Activated naive CD4-positive, alpha-beta T cell (primary cell): ENCODE measurements at places on chromosomes 13 and 19.

DNA sequence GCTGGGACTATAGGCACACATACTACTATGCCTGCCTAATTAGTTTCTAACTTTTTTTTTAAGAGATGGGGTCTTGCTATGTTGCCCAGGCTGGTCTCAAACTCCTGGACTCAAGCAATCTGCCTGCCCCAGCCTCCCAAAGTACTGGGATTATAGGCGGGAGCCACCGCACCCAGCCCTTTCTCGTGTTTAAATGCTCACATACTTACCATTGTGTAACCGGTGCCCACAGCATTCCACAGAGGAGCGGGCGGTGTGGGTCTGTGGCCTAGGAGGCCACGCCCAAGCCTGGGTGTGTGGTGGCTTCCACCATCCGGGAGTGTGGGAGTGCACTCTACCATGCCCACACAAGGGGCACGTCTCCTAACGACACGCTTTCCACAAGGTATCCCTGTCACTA is 7.7 kb downstream of the LMNB2 start:
- no peak for DNase-seq

DNA sequence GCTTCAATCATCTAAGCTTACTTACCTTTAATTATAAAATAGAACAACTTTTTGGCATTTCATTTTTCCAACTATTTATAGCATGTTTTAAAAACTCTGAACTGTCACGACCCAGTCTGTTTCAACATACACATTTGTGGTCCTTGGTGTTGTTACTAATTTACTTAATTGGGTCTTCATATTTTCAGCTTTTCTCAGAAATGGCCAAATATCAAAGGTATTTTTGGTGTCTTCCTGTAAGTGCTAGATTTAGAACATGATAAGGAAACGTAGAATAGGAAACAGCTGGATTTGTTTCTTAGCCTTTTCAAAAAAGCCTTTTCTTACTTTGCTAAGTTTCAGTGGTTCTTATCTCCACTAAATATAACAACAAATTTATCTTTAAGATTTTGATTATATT is 11.4 kb downstream of the LPAR6 start:
- DNase-seq: no peak

- DNase-seq: no peak
Observed at GRCh38 chr19:32837531-32837930, 32.0 kb downstream of the SLC7A9 start.

DNA sequence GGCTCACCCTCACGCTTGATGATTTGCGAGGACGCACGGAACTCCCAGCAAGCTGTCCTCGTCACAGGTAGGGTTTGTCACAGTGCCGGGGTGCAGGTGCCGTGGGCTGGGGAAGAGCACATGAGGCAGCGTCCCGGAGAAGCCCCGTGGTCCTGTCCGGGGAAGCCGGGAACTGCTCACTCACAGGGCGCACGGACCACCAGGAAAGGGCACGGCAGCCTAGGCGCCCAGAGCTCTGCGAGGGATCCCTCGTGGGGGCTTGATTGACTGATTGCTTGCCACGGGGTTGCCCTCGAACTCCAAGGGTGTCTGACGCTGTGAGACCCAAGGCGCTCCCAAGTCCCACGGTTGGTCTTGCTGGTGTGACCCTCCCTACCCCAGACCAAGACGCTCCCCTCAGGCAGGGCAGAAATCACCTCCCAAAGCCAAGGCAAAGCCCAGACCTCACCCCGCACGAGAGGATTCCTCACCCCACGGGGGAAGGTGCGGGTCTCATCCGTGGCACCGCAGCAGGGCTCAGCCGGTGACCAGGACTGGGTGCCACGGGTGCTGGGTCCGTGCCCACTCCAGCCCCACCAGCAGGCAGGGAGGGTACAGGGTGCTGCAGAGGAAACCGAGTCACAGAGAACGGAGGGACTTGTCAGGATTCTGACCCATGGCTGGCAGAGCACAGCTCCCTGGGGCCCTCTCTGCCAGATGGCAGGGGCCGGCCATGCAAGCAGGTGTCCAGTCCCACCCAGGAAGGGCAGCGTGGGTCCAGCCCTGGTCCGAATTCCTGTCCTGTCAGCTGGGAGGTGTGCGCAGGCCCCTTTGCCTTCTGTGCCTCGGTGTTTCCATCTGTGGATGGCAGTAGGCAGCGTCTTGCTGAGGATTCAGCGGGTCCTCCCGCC is 7.7 kb downstream of the C2CD4C start:
- DNase-seq: no peak

DNA sequence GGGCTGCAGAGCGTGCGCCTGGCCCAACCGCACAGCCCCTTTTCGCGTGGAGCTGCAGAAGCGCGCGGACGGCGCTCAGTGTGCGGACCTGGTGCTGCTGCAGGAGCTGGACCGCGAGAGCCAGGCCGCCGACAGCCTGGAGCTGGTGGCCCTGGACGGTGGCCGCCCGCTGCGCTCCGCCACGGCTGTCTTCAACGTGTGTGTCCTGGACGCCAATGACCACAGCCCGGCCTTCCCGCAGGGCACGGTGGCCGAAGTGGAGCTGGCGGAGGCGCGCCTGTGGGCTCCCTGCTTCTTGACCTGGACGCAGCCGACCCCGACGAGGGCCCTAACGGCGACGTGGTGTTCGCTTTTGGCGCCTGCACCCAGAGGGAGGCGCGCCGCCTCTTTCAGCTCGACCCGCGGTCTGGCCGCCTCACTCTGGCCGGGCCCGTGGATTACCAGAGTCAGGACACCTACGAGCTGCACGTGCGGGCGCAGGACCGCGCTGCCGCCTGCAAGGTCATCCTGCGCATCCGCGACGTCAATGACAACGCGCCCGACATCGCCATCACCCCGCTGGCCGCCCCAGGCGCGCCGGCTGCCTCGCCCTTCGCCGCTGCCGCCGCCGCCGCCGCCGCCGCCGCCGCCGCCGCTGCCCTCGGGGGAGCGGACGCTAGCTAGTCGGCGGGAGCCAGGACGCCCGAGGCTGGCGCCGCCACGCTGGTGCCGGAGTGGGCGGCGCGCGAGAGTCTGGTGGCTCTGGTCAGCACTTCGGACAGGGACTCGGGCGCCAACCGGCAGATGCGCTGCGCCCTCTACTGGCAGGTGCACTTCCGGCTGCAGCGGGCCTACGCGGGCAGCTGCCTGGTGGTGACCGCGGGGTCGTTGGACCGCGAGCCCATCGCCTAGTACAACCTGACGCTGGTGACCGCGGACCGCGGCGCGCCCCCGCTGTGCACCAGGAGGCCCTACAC is 172.2 kb downstream of the OLFM4 start:
- DNase-seq: no peak

- no peak for DNase-seq
Observed at GRCh38 chr19:16654140-16654539, 5.8 kb downstream of the SMIM7 start.

DNA sequence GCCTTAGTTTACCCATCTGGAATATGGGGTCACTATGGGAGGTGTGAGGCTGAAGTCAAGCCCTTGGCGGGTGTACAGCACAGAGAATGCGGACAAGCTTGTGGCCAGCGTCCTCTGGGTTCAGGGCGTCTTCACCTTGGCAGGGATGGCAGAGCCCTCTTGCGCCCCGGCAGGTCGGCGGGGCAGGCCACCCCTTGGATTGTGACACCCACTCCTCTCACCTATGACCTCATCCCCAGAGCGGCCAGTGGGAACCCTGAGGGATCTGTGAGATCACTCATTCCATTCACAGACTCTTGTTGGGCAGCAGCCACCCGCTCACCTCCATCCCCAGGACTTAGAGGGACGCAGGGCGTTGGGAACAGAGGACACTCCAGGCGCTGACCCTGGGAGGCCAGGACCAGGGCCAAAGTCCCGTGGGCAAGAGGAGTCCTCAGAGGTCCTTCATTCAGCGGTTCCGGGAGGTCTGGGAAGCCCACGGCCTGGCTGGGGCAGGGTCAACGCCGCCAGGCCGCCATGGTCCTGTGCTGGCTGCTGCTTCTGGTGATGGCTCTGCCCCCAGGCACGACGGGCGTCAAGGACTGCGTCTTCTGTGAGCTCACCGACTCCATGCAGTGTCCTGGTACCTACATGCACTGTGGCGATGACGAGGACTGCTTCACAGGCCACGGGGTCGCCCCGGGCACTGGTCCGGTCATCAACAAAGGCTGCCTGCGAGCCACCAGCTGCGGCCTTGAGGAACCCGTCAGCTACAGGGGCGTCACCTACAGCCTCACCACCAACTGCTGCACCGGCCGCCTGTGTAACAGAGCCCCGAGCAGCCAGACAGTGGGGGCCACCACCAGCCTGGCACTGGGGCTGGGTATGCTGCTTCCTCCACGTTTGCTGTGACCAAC is at the start of gene SPACA4:
Gene SPACA4, plus strand, starts transcription at position 280 of the 896 bp plus-strand sequence. Its CDS starts 237 bp downstream, at position 517.
- DNase-seq: no peak

GRCh38 chr13:31031482-31031881 is 99.0 kb downstream of the TEX26 start:
- DNase-seq: no peak

DNA sequence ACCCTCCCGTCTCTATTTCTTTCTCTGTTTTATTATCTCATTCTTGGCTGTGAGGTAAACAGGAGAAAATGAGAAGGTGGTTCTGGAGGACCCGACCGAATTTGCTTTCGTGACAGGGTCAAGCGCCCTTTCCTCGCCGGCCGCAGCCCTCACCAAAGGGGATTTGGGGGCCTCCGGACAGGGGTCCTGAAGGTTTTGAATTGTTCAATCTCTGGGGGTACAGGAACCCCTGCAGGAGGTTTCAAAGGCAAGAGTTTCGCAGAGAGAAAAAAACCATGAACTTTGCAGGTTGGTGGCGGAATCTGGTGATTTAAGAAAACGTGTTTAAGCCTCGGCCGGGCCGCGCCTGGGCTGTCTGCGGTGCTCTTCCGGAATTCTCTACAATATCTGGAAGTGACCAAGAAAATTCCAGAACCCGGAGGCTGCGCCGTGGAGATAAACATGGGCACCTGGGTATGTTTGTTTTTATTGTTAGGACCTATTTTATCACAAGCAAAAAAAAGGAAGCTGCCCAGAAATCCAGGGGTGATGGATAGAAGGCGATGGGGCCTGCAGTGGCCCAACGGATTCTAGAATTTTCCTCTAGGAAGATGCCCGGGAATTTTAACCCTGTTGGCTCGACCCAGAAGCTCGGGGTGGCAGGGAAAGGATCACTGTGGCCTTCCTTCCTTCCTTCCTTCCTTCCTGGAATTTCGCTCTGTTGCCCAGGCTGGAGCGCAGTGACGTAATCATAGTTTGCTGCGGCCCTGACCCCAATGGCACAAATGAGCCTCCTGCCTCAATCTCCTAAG is 14.2 kb upstream of the PTBP1 start:
- DNase-seq: no peak

- DNase-seq: no peak
Observed at GRCh38 chr13:114131583-114132418, 622 bp downstream of the RASA3 start.

DNA sequence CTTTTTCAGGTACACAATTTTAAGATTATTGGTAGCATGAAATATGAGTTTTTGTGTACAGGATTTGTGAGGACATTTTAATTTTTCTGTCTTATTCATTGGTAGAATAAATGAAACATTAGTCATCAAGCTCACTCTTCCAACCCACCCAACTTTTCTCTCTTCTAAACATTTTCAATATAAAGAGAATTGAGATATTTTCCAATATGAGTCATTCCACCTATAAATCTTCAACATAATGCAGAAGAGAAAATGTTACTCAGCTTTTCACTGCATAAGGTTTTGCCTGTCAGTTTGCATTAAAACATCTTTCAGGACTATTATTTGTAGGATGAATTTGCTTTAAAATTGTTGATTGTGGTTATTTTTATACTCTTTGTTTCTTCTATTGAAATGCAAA is 330.7 kb downstream of the PCDH20 start:
- DNase-seq: no peak

DNA sequence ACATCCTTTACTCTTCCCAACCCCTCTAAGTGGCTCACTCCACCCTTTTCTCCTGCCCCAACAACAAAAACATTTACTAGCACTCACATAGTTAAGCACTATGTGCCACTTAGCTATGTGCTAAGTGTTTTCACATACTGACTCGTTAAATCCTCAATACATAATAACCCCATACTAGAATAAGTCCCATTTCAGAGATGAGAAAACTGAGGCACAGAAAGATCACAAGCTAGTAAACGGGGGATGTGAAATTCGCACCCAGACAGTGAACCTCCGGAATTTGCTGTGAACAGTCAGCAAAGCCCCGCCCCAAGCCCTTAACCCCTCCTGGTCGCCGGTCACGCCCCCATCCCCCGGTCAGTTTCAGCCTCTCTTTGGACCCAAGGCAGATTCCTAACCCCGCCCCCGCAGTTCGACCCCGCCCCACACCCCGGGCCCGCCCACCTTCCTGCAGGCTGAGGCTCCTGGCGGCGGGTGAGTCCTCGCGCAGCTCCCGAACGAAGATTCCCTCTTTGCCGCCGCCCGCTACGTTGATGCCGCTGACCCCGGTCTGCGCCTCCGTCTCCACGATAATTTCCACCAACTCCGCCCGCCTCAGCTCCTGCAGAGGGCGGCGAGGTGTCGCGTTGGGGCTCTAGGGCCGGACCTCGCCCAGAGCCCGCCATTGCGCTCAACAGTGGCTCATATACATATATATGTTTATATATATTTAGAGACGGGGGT is 9.8 kb downstream of the PRX start:
- DNase-seq: peak; percentile 54

GRCh38 chr13:104594806-104595205 is 1528.6 kb upstream of the SLC10A2 start:
- no peak for DNase-seq

GRCh38 chr13:50668691-50669271 is 174.7 kb downstream of the DLEU7 start:
- no peak for DNase-seq

DNA sequence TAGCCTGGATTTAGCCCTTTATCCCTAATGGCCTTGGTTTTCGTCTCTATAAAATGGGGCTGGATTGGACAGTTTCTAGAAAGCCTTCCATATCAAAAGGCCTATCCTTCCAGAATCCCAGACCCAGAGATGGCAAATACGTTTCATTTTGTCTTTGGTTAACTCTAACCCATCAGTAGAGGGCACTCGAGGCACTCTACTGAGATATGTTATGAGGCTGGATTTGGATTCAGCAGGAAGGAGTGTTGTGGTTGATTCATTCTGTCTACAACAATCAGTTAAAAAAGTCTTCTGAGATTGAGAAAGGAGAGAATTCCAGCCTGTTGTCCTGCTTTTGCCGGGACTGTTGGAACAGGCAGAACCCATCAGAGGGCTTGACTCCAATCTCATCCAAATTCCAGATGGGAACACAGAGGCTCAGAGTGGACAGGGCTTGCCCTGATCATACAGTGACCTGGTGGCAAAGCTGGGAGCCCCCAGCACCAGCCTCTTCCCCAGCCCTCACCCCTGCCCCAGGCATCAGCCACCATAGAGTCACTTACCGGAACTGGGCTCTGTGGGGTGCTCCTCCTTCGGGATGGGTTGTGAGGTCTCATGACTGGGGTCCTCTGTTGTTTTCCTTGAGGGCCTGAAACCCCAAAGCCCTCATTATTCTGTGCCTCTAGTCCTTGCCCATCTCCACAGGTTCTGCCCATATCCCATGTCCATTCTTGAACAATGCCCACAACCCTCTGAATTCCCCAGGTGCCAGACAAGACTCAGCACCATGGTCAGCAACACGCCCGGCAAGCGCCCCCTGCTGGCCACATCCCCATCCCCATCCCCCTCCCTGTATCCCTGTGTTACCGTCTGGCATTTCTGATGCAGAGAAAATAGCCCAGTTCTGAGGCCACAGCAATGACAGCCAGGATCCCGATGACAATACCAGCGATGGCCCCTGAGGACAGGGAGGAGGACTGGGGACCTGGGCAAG is 12.3 kb upstream of the ZNF180 start:
- no peak for DNase-seq

GRCh38 chr13:73450583-73450982 is 391.8 kb downstream of the KLF5 start:
- no peak for DNase-seq
